Stimulated activated CD4-positive, alpha-beta T cell treated with anti-CD3 and anti-CD28 coated beads, Interleukin-4, amount 100 ng/mL, for 1 hour (primary cell): ENCODE measurements at places on chromosomes 4 and X.
A peak's percentile ranks its signal among the peaks of the same experiment; 100 is the strongest.

DNA sequence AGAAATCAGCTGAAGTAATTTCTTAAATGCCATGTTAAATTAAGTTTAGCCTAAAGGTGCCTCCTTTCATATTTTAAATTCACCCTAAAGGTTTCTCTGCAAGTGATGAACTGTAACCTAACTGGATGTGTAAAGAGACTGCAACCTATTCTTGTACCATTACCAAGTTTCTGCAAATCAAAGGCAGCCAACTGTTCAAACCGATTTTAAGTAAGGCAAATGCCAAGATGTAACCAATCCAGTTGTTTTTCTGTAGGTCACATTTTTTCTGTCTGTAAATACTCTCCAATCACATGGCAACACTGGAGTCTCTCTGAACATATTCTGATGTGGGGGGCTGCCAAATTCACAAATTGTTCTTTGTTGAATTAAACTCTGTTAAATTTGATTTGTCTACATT is 42.4 kb upstream of the FGF2 start:
- DNase-seq, result no peak

- DNase-seq, result no peak
Measured at GRCh38 chrX:307261-308111, 11.1 kb downstream of the GTPBP6 start.

GRCh38 chrX:131827935-131828334 is 195.2 kb upstream of the STK26 start:
- peak; percentile 26 for DNase-seq

- DNase-seq, result no peak
Measured at GRCh38 chrX:22202251-22202650, 70.5 kb upstream of the CBLL2 start.

GRCh38 chr4:108053251-108053711 is 63.6 kb downstream of the HADH start:
- no peak for DNase-seq

DNA sequence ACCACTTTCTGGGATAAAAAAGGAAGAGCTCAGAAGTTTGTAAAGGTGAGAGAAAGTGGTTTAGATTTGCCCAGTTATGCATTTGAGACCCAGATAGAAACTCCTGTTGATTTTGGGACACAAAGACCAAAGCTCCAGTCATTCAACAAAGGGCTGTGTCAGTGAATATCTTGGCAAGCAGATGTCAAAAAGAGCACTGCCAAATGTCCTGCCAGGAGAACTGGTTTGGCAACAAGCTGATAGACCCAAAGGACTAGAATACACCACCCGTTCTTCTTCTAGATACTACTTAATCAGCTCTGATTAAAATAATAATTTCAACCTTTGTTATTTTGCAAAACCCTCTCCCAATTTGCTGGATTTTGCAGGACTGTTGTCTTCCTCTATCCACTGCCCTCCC is 121.4 kb downstream of the NHS start:
- no peak for DNase-seq

GRCh38 chr4:153081693-153082092 is 122.5 kb upstream of the TRIM2 start:
- DNase-seq, result no peak

GRCh38 chr4:164872481-164872880 is 4.5 kb upstream of the APELA start:
- no peak for DNase-seq

GRCh38 chr4:120225527-120225926 is 158.9 kb upstream of the MAD2L1 start:
- no peak for DNase-seq

- DNase-seq, result no peak
Measured at GRCh38 chr4:161359491-161359890, 804.3 kb downstream of the FSTL5 start.

DNA sequence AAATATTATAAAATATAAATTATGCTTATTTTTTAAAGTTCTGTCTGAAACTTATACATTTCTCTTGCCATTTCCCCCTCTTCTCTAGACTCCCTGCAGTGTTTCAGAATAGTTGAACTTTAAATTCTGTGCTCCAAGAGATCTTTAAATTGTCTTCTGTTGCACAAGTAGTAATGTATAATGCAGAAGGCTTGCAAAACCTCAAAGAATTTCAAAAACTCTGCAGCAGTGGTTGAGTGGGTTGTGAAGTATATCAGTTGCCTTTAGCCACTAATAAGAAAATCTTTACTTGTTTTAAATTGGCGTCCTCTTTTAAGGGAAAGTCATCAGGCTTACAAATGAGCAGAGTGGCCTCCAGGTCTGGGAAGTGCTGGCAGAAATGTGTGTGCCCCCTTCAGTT is 1153.3 kb upstream of the PABPC4L start:
- DNase-seq, result no peak

- DNase-seq, result no peak
Measured at GRCh38 chrX:110132450-110133114, 129.7 kb downstream of the TMEM164 start.

- DNase-seq, result no peak
Measured at GRCh38 chr4:176425035-176425434, 105.3 kb downstream of the SPCS3 start.

DNA sequence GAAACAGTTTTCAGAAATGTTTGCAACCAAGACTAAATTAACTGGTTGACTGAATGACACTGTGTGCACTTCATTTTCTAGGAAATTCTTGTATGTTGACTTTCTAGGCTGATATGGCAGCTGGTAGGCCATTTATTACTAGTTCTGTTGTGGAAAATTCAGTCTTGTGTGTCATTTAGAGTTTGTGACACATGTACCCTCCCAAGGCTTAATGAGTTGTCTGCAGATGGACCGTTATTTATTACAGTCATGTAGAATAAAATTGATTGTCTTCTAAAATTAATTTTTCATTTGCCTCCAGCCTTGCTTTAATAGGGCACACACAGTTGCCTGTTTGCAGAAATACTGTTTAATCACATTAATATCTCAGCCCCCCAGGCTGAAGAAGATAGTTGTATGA is 30.7 kb downstream of the DACH2 start:
- no peak for DNase-seq

DNA sequence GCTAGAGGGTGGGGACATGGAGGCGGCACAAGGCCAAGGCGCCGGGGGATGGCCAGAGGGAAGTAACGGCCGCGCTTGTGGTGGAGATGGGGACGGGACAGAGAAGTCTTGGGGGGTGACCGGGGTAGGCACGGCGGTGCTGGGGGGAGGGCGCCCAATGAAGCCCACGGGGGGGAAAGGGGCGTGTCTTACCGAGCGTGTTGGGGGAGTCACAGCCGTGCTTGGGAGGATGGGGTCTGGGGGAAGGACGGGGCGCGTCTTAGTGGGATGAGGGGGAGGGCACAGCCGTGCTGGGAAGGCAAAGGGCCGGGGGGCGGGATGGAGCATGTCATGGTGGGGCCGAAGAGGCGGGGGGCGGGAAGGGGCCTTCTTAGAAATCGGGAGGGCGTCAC is 952 bp downstream of the ARSD start:
- no peak for DNase-seq

- no peak for DNase-seq
Measured at GRCh38 chr4:163595580-163595979, 101.1 kb downstream of the TMA16 start.

DNA sequence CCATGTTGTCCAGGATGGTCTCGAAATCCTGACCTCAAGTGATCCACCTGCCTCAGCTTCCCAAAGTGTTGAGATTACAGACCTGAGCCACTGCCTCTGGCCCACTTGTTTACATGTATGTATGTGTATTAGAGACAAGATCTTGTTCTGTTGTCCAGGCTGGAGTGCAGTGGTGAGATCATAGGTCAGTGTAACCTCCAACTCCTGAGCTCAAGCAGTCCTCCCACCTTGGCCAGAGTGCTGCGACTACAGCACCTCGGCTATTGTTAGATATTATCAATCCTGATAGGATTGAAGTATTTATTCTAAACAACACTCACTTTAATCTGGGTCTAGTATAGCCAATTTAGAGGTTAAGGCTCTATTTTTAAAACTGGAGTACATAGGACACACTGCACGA is 36.0 kb downstream of the PAGE1 start:
- DNase-seq, result no peak

- DNase-seq, result no peak
Measured at GRCh38 chrX:32520789-32521188, 690.6 kb downstream of the DMD start.

DNA sequence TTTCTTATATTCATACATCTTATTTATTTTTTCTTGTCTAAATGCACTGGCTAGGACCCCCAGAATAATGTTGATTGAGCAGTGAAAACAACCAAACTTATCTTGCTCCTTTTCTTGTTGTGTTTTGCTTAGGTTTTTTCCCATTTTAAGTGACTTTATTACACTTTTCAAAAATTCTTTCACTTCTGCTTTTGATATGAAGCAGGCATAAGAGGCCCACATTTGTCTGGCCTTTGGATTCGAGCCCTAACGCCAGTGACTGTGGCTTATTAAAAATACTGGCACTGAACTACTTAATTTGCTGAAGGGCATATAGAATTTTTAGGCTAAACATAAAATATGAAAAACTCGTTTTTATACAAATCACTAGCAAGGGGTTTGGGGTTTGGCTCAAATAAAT is 197.0 kb downstream of the ASB9 start:
- DNase-seq, result no peak

GRCh38 chr4:176492646-176493302 is 173.0 kb downstream of the SPCS3 start:
- no peak for DNase-seq

GRCh38 chrX:131595120-131595519 is 51.2 kb downstream of the OR13H1 start:
- no peak for DNase-seq

- DNase-seq, result no peak
Measured at GRCh38 chr4:157221895-157222770, 1.6 kb downstream of the GRIA2 start.

GRCh38 chr4:11261066-11261850 is 167.4 kb downstream of the HS3ST1 start:
- DNase-seq, result no peak

DNA sequence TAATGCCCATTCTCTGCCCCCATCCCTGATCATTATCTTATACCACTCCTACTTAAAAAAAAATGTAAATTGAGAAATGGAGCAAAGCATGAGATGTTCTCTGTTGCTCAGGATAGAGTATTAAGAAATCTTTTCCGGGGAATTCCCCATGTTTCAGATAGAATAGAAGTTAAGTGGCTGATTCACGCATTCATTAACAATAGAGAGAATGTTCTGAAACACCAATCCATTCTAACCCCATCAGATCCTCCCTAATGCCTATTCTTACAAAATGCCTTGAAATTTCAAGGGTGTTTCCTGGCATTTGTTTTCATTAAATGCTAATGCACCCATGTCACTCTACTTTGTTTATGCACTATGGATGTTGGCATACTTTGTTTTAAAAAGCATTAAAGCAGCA is 101.1 kb downstream of the AREG start:
- no peak for DNase-seq

DNA sequence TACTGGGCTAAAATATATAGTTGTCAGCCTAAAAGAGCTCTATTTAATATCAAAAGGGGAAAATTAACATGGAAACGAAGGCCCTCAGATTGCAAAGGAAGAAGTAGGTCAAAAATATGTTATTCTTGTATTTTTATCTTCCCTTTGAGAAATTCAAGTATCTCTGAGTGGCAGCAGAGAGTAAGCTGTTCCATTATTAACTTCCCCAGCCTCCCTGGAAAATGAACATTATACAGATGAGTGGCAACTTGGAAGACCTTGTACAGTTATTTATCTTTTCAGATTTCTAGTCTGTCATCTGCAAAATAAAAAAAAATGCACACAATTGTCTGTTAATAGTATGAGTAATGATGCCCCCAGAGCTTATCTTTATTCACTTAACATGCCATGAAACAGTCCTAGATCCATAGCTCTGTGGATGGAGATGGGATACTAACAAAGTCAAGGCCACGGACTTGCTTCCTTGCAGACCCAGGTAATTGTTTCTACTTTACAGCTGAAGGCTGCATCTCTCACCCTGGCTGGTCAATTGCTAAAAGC is 93.0 kb downstream of the CORIN start:
- DNase-seq, result no peak

DNA sequence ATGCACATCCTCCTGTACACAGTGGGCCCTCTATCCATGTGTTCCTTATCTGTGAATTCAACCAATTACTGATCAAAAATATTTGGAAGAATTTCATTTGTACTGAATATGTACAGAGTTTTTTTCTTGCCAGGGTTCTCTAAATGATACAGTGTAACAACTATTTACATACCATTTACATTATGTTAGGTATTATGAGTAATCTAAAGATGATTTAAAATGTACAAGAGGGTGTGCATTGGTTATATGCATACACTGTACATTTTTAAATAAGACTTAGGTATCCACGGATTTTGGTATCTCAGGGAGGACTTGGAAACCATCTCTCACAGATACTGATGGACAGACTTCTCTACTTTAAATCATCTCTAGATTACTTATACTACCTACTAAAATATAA is 1333.9 kb downstream of the PCDH18 start:
- no peak for DNase-seq

- DNase-seq, result peak; percentile 10
Measured at GRCh38 chr4:52750819-52751486, at the start of gene ERVMER34-1. TSS of gene ERVMER34-1 (minus strand) at chr4:52751425. CDS start at chr4:52745520, 5,905 bp downstream.

GRCh38 chrX:130636277-130636676 is 234.5 kb downstream of the RBMX2 start:
- no peak for DNase-seq

DNA sequence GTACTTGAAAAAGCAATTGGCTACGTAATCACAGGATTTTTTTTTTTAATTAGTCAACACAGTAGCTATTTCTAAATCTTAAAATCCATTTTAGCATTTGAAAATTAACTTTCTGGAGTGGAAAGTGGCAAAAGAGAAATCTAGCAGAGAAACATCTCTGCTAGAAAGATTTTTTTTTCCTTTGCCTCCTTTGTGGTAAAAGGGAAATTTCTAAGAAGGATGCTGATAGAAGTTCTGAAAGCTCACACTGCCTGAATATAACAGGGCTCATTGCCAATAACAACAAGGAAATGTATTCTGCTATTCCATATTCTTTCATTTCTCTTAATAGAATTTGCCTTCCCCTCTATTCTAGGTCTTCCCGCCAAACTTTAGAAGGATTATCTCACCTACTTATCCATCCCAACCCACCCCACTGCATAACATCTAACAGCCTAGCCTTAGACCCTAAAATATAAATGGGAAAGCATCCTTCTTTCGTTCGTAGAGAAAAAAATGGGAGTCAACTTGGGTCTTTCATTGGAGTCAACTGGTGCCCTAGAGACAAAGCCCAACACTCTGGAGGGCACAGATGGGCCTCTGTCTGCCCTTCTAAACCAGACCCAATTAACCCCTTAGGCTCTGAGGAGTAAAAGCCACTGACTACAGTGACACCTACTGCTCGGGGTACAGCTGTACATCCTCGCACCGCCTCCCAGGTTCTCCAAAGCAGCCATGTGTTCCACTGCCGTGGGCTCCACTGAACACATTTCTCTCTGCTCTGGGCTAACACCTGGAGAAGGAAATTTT is 103.9 kb downstream of the MAML3 start:
- no peak for DNase-seq

GRCh38 chr4:5141802-5142201 is 90.5 kb downstream of the STK32B start:
- DNase-seq, result no peak

DNA sequence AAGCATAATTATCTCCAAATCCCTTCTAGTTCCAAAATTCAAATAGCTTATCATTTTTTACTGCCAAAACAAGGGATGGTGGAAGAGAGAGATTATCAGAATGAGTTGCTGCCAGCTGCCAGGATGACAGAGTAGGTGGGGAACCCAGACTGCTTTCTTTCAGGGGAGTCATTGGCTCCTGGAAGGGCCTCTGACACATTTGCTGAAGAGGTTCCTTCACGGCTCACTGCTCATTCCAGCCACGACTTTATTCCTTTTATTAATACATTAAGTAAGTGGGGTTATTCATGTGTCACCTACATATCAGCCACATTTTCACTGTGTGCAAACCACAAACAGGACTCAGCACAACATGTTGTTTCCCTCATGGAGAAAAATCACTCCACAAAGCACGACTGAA is 12.7 kb upstream of the SMIM43 start:
- no peak for DNase-seq
